Activated CD4-positive, alpha-beta memory T cell treated with anti-CD3 and anti-CD28 coated beads for 36 hours (primary cell): ENCODE measurements at places on chromosomes 4 and X. TPM values are rescaled to one million over a fixed set of nuclear protein-coding genes. Genes with fewer than 3 reads are reported as not detected.

CASP3 gene
- 54.4 TPM for total RNA-seq

REELD1 gene
- not detected for total RNA-seq

INTU gene
- 0.48 TPM for total RNA-seq

DNA sequence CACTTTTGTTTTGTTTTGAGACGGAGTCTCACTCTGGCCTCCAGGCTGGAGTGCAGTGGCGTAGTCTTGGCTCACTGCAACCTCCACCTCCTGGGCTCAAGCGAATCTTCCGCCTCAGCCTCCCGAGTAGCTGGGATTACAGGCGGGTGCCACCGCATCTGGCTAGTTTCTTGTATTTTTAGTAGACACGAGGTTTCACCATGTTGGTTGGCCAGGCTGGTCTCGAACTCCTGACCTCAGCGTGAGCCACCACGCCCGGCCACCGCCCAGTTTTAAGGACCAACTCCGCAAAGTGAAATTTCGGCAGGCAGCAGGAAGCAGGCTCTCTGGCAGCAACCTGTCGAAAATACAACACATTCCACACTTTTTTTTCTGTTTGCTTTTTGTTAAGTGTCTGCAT lies 13.4 kb downstream of the DHRSX start:
- no peaks in the 10 kb centered on the region for H3K27me3 ChIP-seq
- no peak for DNase-seq
- no peak overlapping the region for H3K4me3 ChIP-seq
- peaks cover 33% of the 10 kb centered on the region for H3K36me3 ChIP-seq

FUNDC1 gene
- 10.5 TPM for total RNA-seq

- no peaks in the 10 kb centered on the region for H3K36me3 ChIP-seq
- peak; percentile 80 for DNase-seq
- peaks cover 11% of the 10 kb centered on the region for H3K4me1 ChIP-seq
- H3K4me3 ChIP-seq = peak overlapping the region; percentile 61
Measured at GRCh38 chr4:154332681-154333421, 158.7 kb downstream of the DCHS2 start.

DCAF8L2 gene
- not detected for total RNA-seq

- H3K36me3 ChIP-seq = no peaks in the 10 kb centered on the region
- no peaks in the 10 kb centered on the region for H3K4me1 ChIP-seq
- no peak for DNase-seq
- peaks cover 32% of the 10 kb centered on the region for H3K27me3 ChIP-seq
Measured at GRCh38 chr4:3720466-3720865, 45.7 kb upstream of the ADRA2C start.

DNA sequence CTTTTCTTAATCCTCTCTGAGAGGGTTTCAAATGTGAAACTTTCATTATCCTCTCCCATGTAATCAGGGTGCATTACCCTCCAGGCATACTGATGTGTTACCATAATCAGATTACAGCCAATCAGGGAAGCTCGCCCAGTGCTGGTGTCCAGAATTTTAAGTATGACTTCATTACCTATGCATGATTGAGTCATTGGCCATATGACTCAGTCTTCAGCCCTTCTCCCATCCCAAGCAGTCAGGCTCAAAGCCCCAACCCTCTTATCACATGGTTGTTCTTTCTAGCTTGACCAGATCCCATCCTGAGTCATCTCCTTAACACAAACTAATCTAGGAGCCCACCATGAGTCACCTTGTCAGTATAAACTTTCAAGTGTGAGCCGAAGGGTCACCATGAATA lies 1668.1 kb upstream of the AGA start:
- H3K36me3 ChIP-seq = no peaks in the 10 kb centered on the region
- no peak overlapping the region for H3K27ac ChIP-seq
- H3K4me1 ChIP-seq = no peaks in the 10 kb centered on the region

DNA sequence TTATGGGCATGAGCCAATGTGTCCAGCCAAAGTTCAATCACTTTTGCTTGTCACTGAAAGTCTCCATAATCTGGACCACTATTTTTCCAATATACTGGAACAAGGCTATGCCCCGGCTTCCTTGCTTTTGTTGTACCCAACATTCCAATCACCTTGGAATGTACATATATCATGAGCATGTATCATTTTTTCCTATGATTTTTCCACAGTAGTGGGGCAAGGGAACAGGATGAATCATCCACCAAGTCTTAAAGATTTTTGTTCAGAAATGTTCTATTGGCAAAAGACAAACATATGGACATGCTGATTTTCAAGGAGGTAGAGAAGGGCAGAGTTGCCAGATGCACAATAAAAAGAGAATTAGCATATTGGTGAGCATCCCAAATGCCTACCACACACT lies 548.1 kb upstream of the INTU start:
- no peaks in the 10 kb centered on the region for H3K4me1 ChIP-seq
- H3K27me3 ChIP-seq = no peaks in the 10 kb centered on the region
- H3K4me3 ChIP-seq = no peak overlapping the region

CSAG3 gene
- 1.3 TPM for total RNA-seq

DNA sequence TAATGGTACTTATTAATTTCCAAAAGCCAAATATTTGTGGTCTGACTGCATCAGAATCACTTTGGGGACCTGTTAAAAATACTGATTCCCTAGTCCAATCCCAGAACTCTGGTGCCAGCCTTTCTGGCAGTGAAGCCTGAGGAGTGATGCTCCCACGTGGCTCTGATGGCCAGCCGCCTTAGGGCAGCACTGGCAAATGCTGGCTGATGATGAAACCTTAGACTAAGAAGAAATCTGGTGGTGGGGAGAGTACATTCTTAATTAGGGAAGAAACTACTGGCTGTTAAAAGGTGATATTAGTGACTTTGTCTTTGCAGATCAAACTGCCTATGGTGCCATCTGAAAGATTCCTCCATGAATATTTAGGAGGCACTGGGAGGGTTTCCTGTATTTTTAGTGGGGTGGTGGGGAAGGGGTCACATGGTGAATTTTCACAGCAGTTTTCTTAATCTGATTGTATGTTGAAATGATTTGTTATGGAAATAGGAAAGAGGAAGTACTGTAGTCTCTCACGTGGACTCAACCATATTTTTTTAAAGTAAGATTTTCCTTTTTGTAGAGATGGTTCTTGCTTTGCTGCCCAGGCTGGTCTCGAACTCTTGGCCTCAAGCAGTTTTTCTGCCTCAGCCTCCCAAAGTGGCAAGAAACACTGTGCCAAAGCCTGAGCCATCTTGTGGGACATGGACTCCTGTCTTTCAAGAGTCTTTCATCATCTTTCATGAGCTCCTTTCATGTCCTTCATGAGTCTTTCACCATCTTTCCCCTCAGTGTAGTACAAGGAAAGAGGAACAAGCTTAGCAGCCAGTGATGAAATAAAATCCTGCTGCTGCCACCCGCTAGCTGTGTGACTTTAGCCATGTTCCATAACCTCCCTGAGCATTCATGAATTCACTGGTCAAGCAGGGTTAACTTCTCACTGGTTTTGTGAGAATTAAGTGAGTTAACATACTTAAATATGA lies 90.8 kb downstream of the ZNF330 start:
- H3K4me3 ChIP-seq = no peak overlapping the region
- H3K27me3 ChIP-seq = peaks cover 1% of the 10 kb centered on the region
- no peak for DNase-seq

- H3K36me3 ChIP-seq = no peaks in the 10 kb centered on the region
- no peaks in the 10 kb centered on the region for H3K4me1 ChIP-seq
- no peak for DNase-seq
- no peak overlapping the region for H3K4me3 ChIP-seq
- no peak overlapping the region for H3K27ac ChIP-seq
- H3K27me3 ChIP-seq = no peaks in the 10 kb centered on the region
Measured at GRCh38 chr4:189809839-189810238, 130.8 kb upstream of the FRG1 start.

CCDC120 gene
- total RNA-seq = 3.6 TPM

DNA sequence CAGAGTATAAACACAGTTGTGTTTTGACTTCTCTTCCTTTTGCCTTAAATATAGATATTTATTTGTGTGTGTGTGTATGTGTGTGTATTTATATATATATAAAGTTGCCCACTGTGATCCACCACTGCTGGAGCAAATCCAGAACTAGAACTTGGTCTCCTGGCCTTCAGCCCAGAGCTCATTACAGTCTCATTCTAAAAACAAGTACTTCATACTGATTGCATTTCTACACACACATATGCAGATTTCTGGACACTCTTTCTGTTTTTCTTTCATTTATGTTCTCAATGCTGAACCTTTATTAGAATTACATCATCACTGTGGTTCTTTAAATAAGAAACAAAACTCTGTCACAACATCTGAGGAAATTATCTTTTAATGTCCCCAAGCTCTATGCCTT lies 381 bp downstream of the TXK start:
- H3K4me3 ChIP-seq = peak overlapping the region; percentile 80
- H3K36me3 ChIP-seq = peaks cover 17% of the 10 kb centered on the region
- peak overlapping the region; percentile 95 for H3K27ac ChIP-seq
- peaks cover 85% of the 10 kb centered on the region for H3K4me1 ChIP-seq
- DNase-seq = no peak

DNA sequence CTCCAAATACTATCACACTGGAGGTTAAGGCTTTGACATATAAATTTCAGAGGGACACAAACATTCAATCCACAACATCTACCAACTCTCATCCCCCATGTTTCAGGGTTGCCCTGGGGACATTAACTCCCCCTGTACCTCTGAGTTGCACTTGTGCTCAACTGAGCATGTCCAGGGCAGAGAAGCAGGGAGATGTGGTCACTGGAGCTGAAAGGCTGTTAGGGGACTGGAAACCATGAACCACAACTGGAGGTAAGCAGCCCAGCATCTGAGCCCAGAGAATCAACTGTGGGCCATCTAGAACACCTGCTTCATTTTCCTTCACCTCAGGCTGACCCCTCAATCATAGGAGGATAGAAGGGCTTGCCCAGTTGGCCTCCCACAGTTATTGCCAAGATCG lies 641.1 kb downstream of the MID1IP1 start:
- H3K27ac ChIP-seq = no peak overlapping the region
- H3K4me1 ChIP-seq = peaks cover 44% of the 10 kb centered on the region
- no peaks in the 10 kb centered on the region for H3K36me3 ChIP-seq
- no peak overlapping the region for H3K4me3 ChIP-seq
- DNase-seq = no peak

DNA sequence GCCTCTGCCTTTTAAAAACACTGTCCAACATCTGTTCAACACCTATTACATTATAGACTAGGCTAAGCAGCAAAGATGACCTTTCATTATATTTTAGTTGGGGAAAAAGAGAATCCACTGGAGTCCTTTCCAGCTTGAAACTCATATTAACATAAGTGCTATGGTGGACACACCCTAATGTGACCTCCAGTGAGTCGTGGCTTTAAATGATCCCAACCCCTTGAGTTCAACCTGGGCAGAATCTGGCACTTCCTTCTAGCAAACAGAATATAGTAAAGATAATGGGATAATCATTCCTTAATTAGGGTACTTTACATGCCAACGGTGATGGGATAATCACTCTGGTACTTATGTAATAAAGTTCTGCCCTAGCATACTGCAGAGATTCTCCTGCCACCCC lies 162.6 kb downstream of the MAB21L2 start:
- peaks cover 16% of the 10 kb centered on the region for H3K36me3 ChIP-seq
- H3K27ac ChIP-seq = no peak overlapping the region
- DNase-seq = no peak
- H3K27me3 ChIP-seq = no peaks in the 10 kb centered on the region
- no peaks in the 10 kb centered on the region for H3K4me1 ChIP-seq
- no peak overlapping the region for H3K4me3 ChIP-seq

DNA sequence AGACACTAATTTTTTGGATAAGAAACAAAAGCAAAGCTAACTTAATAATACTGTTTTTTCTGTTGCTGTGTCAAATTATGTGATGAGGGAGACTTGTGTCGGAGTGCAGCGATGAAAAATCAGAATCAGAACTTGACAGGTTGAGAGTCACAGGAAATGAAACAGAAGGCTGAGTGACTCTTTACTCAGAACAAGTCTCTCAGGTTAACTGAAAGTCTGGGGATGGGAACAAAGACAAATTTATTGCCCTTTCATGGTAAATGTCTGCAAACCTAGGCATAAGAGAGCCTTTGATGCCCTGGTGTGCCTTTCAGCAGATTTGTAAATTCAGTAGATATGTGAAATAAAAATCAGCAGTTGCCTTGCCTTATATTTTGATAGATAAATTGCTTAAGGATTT lies 96.0 kb downstream of the ADGRL3 start:
- H3K4me1 ChIP-seq = no peaks in the 10 kb centered on the region
- H3K27ac ChIP-seq = no peak overlapping the region
- H3K36me3 ChIP-seq = no peaks in the 10 kb centered on the region
- no peaks in the 10 kb centered on the region for H3K27me3 ChIP-seq
- no peak overlapping the region for H3K4me3 ChIP-seq
- no peak for DNase-seq

- peak; percentile 81 for DNase-seq
- H3K4me3 ChIP-seq = peak overlapping the region; percentile 96
- H3K27ac ChIP-seq = peak overlapping the region; percentile 98
- peaks cover 8% of the 10 kb centered on the region for H3K36me3 ChIP-seq
- H3K4me1 ChIP-seq = peaks cover 55% of the 10 kb centered on the region
Measured at GRCh38 chr4:75724867-75725724, 719 bp downstream of the USO1 start.

GPRASP2 gene
- 1.7 TPM for total RNA-seq

MAGEB6 gene
- not detected for total RNA-seq

LNX1 gene
- not detected for total RNA-seq

GRCh38 chrX:48578661-48579128 lies 4.4 kb downstream of the RBM3 start:
- H3K27me3 ChIP-seq = no peaks in the 10 kb centered on the region
- no peak overlapping the region for H3K4me3 ChIP-seq
- peak overlapping the region; percentile 38 for H3K27ac ChIP-seq
- H3K4me1 ChIP-seq = peaks cover 21% of the 10 kb centered on the region

DNA sequence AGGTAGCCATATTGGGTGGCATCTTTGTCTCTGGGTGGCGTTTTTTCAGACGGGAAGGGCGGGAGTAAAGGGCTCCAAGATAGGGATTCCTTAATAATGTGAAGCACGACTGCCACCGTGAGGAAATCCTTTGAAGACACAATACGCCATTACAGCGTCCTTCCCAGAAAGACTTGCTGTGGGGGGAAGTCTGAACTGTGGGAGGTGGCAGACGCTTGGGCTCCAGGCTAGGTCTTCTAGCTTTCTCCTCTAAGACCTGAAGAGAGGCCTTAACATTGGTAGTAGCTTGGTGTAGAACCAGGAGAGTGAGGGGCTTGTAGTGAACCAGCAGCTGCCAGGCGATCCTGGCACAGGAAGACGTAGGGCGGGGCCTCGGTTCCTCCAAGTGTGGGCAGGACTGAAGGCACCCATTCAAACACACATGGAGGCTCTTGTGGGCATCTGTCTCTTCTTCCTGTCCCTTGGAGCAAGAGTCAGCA lies 197.3 kb downstream of the OR13H1 start:
- no peak for DNase-seq
- no peak overlapping the region for H3K4me3 ChIP-seq
- no peaks in the 10 kb centered on the region for H3K4me1 ChIP-seq
- H3K27ac ChIP-seq = no peak overlapping the region
- H3K36me3 ChIP-seq = peaks cover 24% of the 10 kb centered on the region

GRCh38 chrX:154398668-154399526 lies 720 bp downstream of the RPL10 start:
- peak overlapping the region; percentile 100 for H3K27ac ChIP-seq
- no peaks in the 10 kb centered on the region for H3K27me3 ChIP-seq
- peaks cover 7% of the 10 kb centered on the region for H3K4me1 ChIP-seq
- peak overlapping the region; percentile 91 for H3K4me3 ChIP-seq

SMIM10L2A gene
- 0.24 TPM for total RNA-seq

UGT2B15 gene
- not detected for total RNA-seq

GRCh38 chr4:140673729-140674128 lies 82.5 kb downstream of the TBC1D9 start:
- no peaks in the 10 kb centered on the region for H3K36me3 ChIP-seq
- no peak overlapping the region for H3K4me3 ChIP-seq
- H3K27me3 ChIP-seq = peaks cover 8% of the 10 kb centered on the region
- no peak overlapping the region for H3K27ac ChIP-seq
- peaks cover 4% of the 10 kb centered on the region for H3K4me1 ChIP-seq
